ENCODE measurements at places on chromosomes 2 and 18.

- no peak for DNase-seq
These were observed 95.5 kb upstream of the CREB1 start for GRCh38 chr2:207434306-207434705.

DNA sequence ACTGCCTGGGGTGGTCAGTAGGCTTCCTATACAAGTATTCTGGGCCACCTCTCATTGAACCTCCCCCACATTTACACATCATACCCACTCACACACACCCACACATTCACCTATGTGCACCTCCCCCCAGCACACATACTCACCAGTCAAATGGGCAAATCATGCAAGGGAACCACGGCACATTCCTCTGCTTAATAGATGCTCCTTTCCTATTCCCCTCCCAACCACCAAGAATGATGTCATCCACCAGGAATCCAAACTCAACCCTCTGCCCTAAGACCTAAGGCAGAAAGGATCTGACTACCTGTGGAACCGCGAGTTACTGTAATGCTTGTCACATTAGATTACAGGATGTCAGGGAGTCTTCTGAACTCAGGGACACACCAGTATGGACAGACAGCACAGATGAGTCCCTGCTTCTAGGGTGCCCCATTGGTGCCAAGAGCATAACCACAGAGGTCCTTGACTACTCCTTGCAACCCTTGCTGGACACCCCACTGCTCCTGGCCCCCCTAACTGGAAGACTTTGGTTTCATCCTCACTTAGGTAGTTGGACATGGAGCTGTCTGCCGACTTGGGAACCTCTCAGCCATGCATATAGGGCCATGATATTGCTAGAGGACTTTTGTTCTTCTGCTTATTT lies 21.5 kb upstream of the CAB39 start:
- DNase-seq, result no peak

- DNase-seq, result no peak
These were observed 232.8 kb downstream of the DYM start for GRCh38 chr18:49227441-49228165.

DNA sequence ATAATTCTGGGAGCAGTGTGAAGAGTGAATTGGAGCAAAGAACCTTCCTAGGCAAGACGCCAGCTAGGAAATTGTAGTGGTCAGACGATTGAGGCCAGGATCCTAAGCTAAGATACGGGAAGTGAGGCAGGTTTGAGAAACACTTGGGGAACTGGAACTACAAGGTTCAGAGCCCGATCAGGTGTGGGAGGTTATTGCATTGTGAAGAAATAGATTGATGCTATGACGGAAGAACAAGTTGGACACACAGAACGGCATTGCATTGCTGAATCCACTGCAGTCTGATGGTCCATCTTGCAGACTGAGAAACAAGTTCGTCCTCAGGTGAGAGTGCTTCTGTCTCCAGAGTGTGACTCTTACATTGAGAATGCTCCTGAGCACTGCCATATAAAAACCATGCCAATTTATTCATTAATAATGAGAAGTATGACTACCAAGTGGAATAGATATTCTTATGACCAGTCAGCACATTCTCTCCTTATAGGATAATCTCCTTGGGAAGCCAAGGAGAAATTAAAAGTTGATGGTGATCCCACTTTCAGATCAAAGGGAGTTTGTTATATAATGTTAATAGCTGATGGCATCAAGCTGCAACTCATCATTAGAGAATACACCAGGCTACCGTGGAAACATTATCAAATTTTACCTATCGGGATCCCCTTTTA lies 30.9 kb downstream of the ANTXR1 start:
- DNase-seq, result no peak

- DNase-seq, result no peak
These were observed 518.9 kb downstream of the TDRD15 start for GRCh38 chr2:21642647-21643046.

DNA sequence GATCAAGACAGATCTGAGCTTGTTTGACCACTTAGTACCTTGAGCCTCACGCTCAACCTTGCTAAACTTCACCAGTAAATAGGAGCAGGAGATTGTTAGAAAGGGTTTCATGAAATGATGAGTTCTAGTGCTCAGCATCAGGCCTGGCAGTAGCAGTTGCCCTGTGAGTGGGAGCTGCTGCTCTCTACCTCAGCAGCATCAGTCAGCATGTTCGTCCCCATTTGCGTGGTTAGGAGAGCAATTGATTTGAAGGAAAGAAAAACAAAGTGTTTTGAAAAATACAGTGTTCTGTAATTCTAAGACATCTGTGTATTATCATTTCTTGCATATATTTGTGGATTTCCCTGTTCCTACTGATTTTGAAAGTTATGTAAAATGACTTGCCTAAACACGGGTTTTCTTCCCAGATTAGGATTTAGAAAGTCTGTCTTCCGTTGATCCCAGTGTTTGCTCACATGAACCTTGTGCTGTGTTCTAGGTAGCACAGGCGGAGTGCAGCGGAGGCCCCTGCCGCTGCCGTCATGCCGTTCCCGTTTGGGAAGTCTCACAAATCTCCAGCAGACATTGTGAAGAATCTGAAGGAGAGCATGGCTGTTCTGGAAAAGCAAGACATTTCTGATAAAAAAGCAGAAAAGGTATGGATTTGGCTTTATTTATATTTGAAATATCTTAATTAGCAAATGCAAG lies 47.0 kb downstream of the CAB39 start:
- DNase-seq, result no peak

GRCh38 chr2:204050681-204051080 lies 114.1 kb downstream of the ICOS start:
- DNase-seq, result no peak

- DNase-seq, result no peak
These were observed 1017.6 kb downstream of the CNTNAP5 start for GRCh38 chr2:125042727-125043126.

DNA sequence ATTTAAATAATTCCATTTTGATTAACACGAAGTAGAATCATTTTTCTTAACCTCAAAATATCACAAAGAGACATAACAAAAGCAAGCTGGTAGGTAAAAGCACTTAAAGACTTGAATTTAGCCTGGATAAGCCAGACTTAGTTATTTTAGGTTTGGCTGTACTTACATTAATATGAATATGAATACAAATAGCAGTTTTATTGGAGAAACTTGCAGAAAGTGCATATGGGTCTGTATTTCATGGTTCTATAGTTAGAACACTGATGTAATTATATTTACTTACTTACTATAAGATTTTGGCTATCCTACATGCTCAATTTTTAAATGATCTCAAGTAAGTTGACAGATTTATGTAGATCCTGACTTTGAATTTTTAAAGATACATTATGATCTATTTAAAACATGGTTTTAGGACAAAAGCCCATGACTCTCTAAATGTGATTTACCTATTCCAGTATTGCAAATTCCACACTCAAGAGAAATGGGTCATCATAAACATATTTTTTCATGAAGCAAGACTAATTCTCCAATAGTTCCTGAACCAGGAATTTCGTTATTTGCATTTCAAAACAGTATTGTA lies 1575.4 kb upstream of the NXPH2 start:
- no peak for DNase-seq

DNA sequence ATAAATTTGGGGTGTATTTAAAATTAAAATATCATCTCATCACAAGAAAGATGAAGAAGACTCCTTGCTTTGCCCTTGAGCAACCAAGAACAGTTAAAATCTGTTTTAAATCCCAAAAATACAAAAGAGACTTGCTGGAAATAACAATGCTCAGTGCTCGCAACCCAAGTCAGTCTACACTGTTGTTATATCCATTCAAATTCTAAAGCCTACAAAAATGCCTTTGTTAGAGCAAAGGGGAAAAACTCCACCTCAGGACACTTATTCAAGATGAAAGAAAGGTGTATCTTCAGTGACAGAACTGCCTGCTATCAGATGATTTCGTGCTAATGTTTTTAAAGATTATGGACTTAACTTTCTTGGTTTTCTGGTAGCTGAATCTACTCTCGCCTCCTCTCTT lies 111.9 kb upstream of the TANK start:
- DNase-seq, result no peak

GRCh38 chr2:231038483-231039293 lies 1.4 kb downstream of the C2orf72 start:
- DNase-seq, result no peak

GRCh38 chr2:73110168-73111072 lies 2.3 kb downstream of the RAB11FIP5 start:
- DNase-seq, result no peak

GRCh38 chr2:68030529-68030928 lies 32.3 kb downstream of the C1D start:
- no peak for DNase-seq

DNA sequence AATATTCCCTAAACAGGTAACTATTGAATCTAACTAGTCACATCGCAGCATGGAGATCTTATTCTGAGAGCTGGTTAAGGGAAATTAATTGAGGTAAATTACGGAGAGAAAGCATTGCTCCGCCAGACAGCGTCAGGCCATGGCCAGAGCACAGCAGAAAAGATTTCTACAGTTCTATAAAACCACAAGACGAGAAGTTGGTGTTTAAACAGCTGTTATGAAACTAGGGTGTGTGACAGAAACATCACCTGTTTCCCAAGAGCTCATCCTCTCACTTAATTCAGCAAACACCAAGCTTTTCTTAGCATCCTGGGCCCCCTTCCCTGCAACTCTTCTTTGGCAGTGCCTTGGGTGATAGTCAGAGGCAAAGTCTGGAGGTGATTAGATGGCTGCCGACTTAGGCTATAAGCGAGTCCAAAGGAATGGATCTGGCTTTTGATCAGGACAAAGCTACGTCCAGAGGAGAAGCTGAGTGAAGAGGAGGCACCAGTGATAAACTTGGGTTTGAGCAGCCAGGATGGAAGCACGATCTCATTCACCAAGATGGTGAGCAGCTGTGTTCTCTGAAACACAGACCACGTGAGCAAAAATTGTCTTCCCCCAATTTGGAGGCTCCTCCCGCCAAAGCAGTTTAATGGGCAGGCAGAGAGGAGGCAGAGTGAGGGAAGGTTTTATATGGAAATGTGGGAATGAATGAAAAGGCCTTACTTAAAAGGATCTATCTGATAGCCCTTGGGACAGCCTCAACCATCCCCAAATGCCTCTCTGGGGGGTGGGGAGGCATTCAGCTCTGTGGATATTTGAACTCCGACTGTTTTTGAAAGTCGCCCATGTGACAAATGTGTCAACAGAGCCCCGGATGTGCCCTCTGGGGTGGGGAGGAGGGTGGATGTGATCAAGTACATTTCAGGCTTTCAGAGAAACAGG lies 57.8 kb downstream of the PKDCC start:
- peak; percentile 49 for DNase-seq

DNA sequence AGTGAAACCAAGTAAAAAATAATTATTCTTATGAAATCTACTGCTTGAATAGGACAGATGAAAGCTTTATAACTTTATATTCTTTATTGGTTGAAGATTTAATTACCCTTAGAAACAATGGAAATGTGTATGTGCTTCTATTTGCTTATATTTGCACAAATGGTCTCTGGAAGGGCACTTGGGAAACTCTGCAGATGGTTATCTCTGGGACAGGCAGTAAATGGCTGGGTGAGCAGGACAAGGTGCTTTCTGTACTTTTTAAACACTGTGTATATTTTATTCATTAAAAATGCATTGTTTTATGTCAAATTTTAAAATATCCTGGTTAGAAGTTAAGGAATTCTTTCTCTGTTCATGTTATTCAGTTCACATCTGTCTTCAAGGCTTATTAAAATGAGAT lies 131.1 kb downstream of the LRRTM4 start:
- no peak for DNase-seq

GRCh38 chr2:205119136-205119535 lies 563.2 kb upstream of the NRP2 start:
- no peak for DNase-seq

- no peak for DNase-seq
These were observed 16.6 kb downstream of the ME2 start for GRCh38 chr18:50895350-50896045.

GRCh38 chr2:158178646-158179045 lies 77.0 kb downstream of the UPP2 start:
- no peak for DNase-seq

DNA sequence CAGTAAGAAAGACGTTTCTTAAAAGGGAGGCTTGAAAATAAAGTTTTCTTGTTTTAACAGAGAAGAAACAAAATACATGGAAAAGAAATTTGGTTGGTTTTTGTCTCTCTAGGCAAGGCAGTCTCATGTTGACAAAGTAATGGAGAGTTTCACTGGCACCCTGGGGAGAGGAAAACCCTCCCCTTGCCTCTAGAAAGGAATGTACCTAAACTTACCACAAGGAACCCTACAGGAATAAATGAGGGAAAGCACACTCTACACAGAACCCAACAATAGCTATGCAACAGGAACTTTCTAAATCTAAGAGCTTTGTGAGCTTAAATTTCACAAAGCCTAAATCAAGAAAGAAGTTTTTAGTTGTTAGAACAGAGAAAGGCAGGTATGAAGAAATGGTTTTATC lies 37.0 kb downstream of the FIGN start:
- DNase-seq, result no peak

DNA sequence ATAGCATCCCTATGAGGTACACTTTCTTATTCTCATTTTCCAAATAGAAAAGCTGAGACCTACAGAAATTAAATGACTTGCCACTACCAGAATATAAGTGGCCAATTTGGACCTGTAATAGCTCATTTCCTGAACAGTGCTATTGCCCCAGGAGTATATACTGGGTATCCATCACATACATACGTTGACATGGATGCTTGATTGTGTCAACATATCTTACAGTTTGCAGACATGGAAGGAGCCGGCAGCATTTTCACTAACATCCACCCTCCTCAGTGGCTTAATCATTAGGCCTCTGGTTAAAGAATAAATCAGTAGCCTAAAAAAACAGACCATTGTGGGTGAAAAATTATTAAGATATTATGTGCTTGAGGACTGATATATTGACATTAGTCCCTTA lies 829.3 kb downstream of the LRP1B start:
- DNase-seq, result no peak

- no peak for DNase-seq
These were observed 32.5 kb downstream of the AMER3 start for GRCh38 chr2:130787841-130788240.

GRCh38 chr2:143501106-143501676 lies 372.0 kb downstream of the ARHGAP15 start:
- no peak for DNase-seq

- DNase-seq, result no peak
These were observed 4.3 kb downstream of the REL start for GRCh38 chr2:60885683-60886082.

- DNase-seq, result no peak
These were observed 28.6 kb upstream of the PPP4R1 start for GRCh38 chr18:9642799-9643462.

DNA sequence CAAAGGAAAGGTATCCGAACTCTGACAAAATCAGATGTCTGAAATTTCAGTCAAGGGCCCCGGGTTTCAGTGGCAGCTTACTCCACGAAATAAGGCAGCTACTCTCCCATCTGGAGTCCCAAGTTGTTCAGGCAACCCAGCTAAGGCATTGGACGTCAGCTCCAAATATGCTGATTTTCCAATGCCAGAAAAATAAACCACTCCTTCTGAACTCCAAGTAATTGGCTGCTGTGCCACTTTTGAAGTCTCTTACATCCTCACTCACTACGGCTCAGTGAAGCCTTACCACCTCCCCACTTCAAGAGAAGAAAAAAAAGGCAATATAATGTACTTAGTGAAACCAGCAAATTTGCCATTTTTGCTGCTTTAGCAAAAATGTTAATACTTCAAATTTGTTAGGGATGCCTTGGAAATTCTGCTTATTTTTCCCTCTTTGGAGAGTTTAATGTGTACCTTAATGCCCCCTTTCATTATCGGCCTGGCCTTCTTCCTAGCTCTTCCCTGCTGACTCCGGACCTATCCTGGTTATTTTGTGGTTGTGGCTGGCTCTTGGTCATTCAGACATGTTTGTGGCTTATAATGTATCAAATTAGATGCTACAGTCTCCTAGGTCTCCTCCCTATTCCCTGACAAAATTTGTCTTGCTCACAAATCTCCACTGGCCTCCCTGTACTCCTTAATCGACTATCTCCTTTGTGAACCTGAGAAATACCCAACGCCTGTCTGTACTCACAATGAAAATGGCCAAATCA lies 589.2 kb upstream of the ZEB2 start:
- DNase-seq, result no peak

All from pons (tissue), 1 donor.